Naive thymus-derived CD8-positive, alpha-beta T cell (primary cell): ENCODE measurements at places on chromosomes 4 and X.

- no peak for DNase-seq
Measured at GRCh38 chr4:28254003-28254402, 1393.4 kb downstream of the STIM2 start.

DNA sequence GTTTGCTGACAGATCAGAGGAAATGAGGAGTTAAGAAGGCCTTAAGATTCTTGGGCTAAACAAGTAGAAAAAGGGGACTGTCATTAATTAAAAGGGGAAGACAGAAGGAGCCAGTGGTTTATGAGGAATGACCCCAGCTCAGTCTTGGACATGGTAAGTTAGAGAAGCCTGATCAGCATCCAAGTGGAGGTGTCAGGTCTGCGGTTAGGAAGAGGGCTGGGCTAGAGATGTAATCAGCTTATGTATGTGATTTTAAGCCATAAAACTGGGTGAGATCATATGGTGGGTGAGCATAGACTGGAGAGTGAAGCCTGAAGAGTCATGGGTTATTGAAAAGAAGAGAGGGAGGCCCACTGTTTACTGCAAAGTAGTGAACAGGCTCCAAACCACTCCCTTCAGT lies 246.1 kb downstream of the NR3C2 start:
- no peak for DNase-seq

DNA sequence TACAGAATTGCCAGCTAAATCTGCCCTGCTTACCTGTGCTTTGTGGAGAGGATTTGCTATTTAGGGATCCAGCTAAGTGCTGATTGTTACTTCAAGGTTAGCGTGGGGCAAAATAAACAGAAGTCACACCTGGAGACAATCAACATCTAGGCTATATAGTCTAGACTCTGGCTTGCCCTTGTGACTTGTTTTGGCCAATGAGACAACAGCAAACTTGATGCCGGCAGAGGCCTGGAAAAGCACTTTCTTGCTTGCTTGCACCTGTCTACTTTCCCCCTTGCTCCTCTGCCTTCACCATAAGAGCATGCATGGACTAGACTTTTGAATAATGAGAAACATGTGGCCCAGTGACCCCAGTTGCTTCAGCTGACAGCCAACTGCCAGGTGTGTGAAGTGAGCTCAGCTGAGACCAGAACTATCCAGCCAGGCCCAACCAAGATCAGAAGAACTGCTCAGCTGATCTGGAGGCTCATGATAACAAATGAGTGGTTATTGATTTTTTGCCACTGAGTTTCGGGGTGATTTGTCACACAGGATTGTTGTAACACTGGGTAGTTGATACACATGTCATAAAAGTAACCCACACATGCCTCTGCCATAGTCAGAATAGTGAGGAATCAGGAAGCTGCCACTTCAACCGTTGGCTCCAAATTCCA lies 164.4 kb downstream of the RBMX2 start:
- DNase-seq = no peak

DNA sequence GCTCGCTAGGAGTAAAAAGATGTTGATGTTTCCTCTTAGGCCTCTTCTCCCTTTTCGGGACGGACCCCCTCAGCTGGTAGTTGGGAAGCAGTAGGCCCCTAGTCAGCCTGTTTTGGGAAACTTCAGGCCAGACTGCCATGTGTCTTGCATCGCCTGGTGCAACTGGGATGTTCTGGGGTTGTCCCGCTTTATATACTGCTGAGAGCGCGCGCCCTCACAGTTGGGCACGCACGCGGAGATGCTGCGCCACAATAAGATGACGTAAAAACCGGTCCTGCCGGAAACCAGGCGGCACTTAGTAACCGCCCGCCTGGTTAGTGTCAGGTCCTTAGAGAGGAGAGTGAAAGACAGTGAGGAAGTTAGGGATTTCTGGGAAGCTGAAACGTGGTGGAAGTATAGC lies 231.3 kb upstream of the CT83 start:
- DNase-seq = no peak

- DNase-seq = peak; percentile 33
Measured at GRCh38 chr4:74531963-74532794, 87.2 kb downstream of the AREG start.

- no peak for DNase-seq
Measured at GRCh38 chr4:183455431-183456195, 11.2 kb downstream of the CDKN2AIP start.

GRCh38 chrX:39398215-39398962 lies 597.1 kb downstream of the MID1IP1 start:
- DNase-seq = no peak

- DNase-seq = no peak
Measured at GRCh38 chr4:183875251-183875825, 29.8 kb upstream of the STOX2 start.

DNA sequence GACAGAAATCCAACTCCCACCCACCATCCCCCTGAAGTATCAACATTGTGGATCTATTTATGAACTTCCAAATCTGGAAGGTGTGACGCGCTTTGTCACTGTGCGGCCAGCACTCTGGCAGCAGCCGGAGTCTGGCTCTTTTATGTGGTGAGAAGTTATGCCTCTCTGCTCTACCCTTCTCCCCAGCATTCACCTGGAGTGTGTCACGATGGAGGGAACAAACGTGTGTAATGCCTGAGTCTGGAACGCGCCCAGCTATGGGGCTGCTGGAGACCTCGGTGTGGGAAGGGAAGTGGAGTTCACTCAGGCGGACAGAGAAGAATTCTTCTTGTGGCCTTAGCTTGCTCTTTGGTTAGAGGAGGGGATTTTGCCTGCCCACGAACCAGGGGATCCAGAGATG lies 222.1 kb upstream of the RPL34 start:
- DNase-seq = no peak
